ENCODE measurements at places on chromosomes 1 and 21.
A peak's percentile ranks its signal among the peaks of the same experiment; 100 is the strongest.

GRCh38 chr1:47709019-47709871 lies 271.4 kb downstream of the FOXD2 start:
- peaks cover 19% of the 10 kb centered on the region for H3K4me1 ChIP-seq
- H3K4me3 ChIP-seq = peak overlapping the region; percentile 39
- peak overlapping the region; percentile 82 for H3K27ac ChIP-seq

DNA sequence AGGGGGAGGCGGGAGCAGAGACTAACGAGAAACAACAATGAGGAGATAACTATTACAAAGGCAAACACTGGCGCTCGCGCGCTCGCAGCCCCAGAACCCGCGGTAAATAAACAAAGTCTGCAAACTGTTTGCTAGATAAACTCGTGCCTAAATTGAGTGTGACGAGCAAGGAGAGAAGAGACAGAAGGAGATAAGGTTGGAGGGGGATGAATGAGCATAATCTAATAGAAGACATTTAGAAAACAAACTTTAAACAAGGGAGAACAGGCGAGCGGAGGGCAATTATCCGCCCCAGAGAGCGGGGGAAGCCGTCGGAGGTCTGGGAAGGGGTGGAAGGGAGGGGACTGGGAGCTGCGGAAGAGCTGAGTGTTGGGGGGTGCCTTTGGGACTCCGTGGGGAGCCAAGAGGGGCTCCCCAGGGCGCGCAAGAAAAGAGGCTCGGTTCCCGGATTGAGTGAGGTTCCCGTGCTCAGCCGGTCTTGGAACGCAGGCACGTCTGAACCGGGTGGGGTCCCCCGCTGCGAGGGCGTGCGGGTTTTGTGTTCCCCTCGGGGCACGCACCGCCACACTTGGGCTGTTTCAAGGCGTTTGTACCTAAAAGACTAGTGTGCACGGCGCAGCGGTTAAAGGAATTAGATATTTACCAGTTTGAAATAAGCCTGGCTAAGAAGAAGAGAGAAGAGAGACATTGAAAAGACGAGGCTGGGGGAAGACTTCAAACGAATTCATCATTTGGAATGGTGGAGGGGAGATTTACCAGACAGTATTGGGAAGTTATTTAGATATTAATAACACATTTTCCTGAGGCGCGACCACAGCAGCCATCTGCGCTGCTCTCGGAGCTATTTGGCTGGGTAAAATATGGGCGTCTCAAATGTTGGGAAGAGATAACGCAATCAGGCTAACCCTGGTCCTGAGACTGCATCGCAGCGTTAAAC lies 10.6 kb downstream of the PAX7 start:
- peaks cover 5% of the 10 kb centered on the region for H3K4me1 ChIP-seq
- no peak overlapping the region for H3K4me3 ChIP-seq
- no peak overlapping the region for H3K27ac ChIP-seq
- peaks cover 7% of the 10 kb centered on the region for H3K27me3 ChIP-seq

- no peaks in the 10 kb centered on the region for H3K27me3 ChIP-seq
- no peaks in the 10 kb centered on the region for H3K36me3 ChIP-seq
- no peak overlapping the region for H3K4me3 ChIP-seq
- no peaks in the 10 kb centered on the region for H3K4me1 ChIP-seq
- H3K27ac ChIP-seq = peak overlapping the region; percentile 87
- DNase-seq = peak; percentile 46
Observed at GRCh38 chr1:201137579-201138310, 10.8 kb upstream of the ASCL5 start.

GRCh38 chr1:176717066-176717750 lies 254.2 kb downstream of the PAPPA2 start:
- no peak overlapping the region for H3K4me3 ChIP-seq
- H3K27me3 ChIP-seq = no peaks in the 10 kb centered on the region
- H3K4me1 ChIP-seq = no peaks in the 10 kb centered on the region
- no peak overlapping the region for H3K27ac ChIP-seq
- DNase-seq = no peak

DNA sequence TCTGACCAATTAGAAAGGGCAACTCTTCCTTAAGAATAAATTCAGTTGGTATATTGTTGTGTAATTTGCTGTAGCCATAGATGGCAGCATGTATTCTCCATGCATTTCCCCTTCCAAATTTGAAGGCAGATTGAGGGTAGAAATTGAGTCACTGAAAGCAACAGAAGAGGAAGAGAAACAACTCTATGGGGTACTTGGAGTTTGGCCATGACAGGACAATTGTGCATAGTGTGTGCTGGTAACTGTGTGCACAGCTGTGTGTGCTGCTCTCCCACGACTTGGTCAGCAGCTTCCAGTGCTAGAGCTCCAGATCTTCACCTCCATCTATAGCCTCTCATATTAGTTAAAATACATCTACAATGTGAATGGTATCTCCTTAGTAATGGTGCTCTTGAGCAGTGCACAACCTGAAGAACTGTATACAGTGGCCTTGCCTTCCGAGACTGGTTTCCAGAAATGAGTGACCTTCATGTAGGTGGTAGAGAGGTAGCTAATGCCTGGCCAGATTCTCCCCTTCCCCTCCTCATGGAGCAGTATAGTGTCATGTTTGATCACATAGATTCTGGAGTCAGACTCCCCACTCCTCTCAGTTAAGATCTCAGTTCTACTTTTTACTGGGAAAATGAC lies 882 bp upstream of the FCAMR start:
- no peaks in the 10 kb centered on the region for H3K4me1 ChIP-seq
- H3K36me3 ChIP-seq = no peaks in the 10 kb centered on the region
- no peak overlapping the region for H3K4me3 ChIP-seq
- no peaks in the 10 kb centered on the region for H3K27me3 ChIP-seq
- H3K27ac ChIP-seq = no peak overlapping the region

DNA sequence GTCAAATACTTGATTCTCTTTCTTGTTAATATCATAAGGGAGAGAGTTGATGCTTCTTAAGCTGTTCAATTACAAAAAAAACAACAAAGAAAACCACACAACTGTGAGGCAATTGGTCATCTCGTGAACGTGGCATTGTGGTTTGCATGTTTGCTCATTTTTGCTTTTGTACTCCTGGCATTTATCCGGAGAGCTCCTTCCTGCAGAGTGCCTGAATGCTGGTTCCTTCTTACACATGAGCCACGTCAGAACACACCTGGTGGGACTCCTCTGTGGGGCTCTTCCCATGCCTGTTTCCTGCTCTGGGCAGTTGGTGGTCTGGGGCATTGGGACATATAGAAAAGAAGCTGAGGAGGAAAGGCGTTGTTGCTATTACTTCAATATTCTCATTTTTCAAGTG lies 25.7 kb downstream of the KCNK1 start:
- no peaks in the 10 kb centered on the region for H3K36me3 ChIP-seq
- H3K27me3 ChIP-seq = no peaks in the 10 kb centered on the region
- H3K27ac ChIP-seq = no peak overlapping the region
- no peak for DNase-seq

GRCh38 chr1:63704443-63704842 lies 69.4 kb upstream of the ROR1 start:
- H3K36me3 ChIP-seq = no peaks in the 10 kb centered on the region
- no peaks in the 10 kb centered on the region for H3K27me3 ChIP-seq
- no peak overlapping the region for H3K27ac ChIP-seq
- H3K4me1 ChIP-seq = no peaks in the 10 kb centered on the region
- DNase-seq = no peak

- H3K27me3 ChIP-seq = no peaks in the 10 kb centered on the region
- no peaks in the 10 kb centered on the region for H3K36me3 ChIP-seq
- no peaks in the 10 kb centered on the region for H3K4me1 ChIP-seq
- DNase-seq = no peak
- no peak overlapping the region for H3K4me3 ChIP-seq
Observed at GRCh38 chr1:38923607-38924006, 18.0 kb downstream of the RHBDL2 start.

DNA sequence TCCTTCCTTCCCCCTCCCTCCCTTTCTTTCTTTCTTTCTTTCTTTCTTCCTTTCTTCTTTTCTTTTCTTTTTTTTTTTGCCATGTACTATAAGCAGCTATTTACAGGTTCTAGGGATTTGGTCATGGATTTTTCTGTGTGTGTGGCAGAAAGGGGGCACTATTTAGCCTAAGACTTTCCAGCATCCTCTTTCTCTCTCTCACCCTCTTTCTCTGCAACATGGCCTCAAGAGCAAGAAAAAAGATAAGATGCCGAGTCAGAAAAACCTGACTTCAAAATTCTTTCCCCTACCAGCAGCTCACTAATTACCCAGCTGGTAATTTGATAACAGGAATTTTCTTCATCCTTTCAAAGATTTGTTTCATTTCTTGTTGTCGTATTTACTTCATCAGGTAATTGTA lies 458.3 kb upstream of the ADAMTS5 start:
- no peaks in the 10 kb centered on the region for H3K27me3 ChIP-seq
- H3K4me3 ChIP-seq = no peak overlapping the region
- peaks cover 11% of the 10 kb centered on the region for H3K4me1 ChIP-seq

GRCh38 chr1:100875228-100875627 lies 19.4 kb downstream of the EXTL2 start:
- H3K4me3 ChIP-seq = no peak overlapping the region
- DNase-seq = no peak
- no peaks in the 10 kb centered on the region for H3K36me3 ChIP-seq
- H3K4me1 ChIP-seq = no peaks in the 10 kb centered on the region
- no peak overlapping the region for H3K27ac ChIP-seq

- no peaks in the 10 kb centered on the region for H3K4me1 ChIP-seq
- peak; percentile 41 for DNase-seq
- H3K27me3 ChIP-seq = no peaks in the 10 kb centered on the region
- peak overlapping the region; percentile 39 for H3K27ac ChIP-seq
Observed at GRCh38 chr1:118905196-118905595, 82.9 kb downstream of the TBX15 start.

GRCh38 chr1:11777658-11778322 lies 15.8 kb downstream of the C1orf167 start:
- H3K4me3 ChIP-seq = no peak overlapping the region
- H3K27ac ChIP-seq = no peak overlapping the region
- no peaks in the 10 kb centered on the region for H3K36me3 ChIP-seq

DNA sequence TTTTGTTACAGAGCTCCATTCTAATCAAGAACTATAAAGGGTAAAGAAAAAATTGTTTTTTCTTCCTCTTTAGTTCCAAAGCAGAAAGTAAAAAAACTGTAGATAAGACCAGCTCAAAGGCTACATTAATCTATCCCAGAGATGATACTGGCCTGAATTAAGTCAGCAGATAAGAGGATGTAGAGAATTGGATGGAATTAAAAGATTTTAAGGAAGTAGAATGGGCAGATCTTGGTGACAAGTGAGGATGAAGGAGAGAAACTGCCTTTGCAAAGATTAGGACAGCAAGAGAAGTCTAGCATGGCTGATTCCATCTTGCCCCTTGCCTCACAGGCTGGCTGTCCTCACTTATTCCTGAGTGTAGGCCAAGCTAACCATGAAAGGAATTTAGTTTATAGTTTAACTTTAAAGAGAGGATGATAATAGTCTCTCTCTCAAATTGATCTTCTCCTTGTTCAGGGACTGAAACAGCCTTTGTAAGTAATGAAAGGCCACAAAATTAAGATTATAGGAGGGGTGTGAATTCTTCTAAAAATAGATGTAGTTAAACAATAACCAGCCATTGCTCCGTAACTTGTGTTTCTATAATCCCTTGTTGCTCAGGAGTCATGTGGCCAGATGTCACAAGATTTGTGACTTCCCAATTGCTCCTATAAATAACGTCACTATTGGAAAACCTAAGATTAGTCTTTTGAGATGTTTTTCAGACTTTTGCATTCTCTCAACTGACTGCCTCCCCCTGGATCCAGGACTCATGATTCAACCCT lies 265.0 kb upstream of the USP24 start:
- no peak for DNase-seq
- H3K4me1 ChIP-seq = no peaks in the 10 kb centered on the region
- H3K4me3 ChIP-seq = no peak overlapping the region
- H3K36me3 ChIP-seq = no peaks in the 10 kb centered on the region

GRCh38 chr1:230877924-230878590 lies 9.7 kb upstream of the C1orf198 start:
- H3K27me3 ChIP-seq = no peaks in the 10 kb centered on the region
- H3K4me3 ChIP-seq = no peak overlapping the region
- H3K4me1 ChIP-seq = peaks cover 6% of the 10 kb centered on the region
- no peak overlapping the region for H3K27ac ChIP-seq

DNA sequence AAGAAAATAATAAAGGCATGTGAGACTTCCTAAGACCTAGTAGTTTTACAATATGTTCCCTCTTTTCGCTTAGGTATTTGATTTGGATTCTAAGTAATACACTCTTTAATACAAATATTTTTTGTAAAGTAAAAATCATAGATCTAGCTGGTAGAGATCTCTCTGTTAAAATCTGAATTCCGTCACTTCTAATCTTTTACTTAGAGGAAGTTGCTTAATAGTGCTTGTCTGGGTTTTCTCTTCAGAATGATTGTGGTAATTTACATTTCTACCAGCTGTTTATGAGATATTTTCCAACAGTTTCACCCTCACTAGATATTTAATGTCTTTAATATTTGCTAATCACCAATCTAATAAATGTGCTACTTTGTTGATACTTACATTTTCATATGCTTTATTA lies 23.3 kb downstream of the RBM11 start:
- H3K27me3 ChIP-seq = no peaks in the 10 kb centered on the region
- no peak overlapping the region for H3K4me3 ChIP-seq
- H3K36me3 ChIP-seq = no peaks in the 10 kb centered on the region

GRCh38 chr1:153231363-153231762 lies 14.0 kb downstream of the PRR9 start:
- no peaks in the 10 kb centered on the region for H3K36me3 ChIP-seq
- H3K4me1 ChIP-seq = peaks cover 3% of the 10 kb centered on the region
- H3K27me3 ChIP-seq = peaks cover 4% of the 10 kb centered on the region
- DNase-seq = no peak
- H3K4me3 ChIP-seq = no peak overlapping the region

- H3K4me1 ChIP-seq = peaks cover 8% of the 10 kb centered on the region
- no peak overlapping the region for H3K4me3 ChIP-seq
- DNase-seq = no peak
Observed at GRCh38 chr1:94739521-94740061, 80.6 kb upstream of the SLC44A3 start.

- peaks cover 52% of the 10 kb centered on the region for H3K4me1 ChIP-seq
- H3K27me3 ChIP-seq = no peaks in the 10 kb centered on the region
- DNase-seq = peak; percentile 83
- H3K36me3 ChIP-seq = no peaks in the 10 kb centered on the region
Observed at GRCh38 chr1:41496080-41497055, 11.9 kb upstream of the EDN2 start.

- no peaks in the 10 kb centered on the region for H3K4me1 ChIP-seq
- no peaks in the 10 kb centered on the region for H3K27me3 ChIP-seq
- H3K27ac ChIP-seq = no peak overlapping the region
- no peak overlapping the region for H3K4me3 ChIP-seq
Observed at GRCh38 chr21:44948426-44949120, 8.7 kb downstream of the SLX9 start.

- no peak for DNase-seq
- no peaks in the 10 kb centered on the region for H3K27me3 ChIP-seq
Observed at GRCh38 chr1:210373628-210373877, 44.9 kb downstream of the HHAT start.
